ENCODE measurements at places on chromosomes 3 and 15.

- DNase-seq = no peak
Measured at GRCh38 chr15:58639002-58639756, 110.3 kb downstream of the ADAM10 start.

DNA sequence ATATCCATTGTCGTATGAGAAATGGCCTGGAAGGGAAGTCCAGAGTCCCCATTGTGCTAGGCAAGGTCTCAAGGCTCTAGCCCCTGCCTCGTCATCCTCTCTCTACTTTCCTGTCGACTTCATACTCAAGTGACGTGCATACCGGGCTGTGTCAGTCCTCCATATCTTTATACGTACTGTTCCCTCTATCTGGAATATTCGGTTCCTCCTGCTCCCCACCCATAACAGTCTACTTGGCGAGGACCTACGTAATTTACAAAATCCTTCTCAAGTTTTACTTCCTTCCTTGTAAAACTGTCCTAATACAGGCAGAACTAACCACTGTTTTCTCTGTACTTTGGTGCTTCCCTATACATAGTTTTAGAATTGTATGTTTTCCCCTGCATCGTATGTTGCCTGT, 2.2 kb upstream of the ALPK3 start:
- no peak for DNase-seq

DNA sequence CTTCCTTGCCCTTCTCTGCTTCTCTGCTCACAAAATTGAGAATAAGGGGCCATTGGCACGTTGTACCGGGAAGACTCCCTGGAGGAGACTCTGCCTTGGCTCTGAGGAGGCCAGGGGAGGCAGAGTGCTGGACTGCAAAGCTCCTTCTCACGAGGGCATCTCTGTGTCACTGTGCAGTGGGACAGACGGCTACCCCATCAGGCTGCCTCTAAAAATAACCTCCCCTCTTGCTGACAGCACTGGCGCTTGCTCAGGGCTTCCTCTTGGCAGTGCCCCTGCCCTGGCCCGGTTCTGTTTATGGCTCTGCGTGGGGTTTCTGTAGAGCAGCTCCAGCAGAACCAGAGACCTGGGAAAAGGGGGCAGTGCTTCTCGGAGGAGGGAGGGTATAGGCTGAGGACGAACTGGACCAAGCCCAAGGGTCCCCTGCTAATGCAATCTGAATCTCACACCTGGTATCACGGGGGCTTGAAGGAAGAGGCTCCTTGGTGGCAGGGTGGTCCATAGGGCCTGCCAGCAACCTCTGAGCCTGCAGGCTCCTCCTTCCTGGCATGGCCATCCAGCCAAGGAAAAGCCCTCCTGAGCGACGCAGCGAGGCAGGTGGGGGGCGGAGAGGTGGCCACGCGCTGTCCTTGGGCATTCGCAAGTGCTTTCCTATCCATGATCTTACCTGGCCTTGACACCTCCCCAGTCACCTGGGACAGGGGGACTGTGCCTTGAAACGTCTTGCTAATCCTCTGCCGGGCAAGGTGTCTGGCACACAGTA, 63.3 kb upstream of the TLE3 start:
- DNase-seq = no peak

DNA sequence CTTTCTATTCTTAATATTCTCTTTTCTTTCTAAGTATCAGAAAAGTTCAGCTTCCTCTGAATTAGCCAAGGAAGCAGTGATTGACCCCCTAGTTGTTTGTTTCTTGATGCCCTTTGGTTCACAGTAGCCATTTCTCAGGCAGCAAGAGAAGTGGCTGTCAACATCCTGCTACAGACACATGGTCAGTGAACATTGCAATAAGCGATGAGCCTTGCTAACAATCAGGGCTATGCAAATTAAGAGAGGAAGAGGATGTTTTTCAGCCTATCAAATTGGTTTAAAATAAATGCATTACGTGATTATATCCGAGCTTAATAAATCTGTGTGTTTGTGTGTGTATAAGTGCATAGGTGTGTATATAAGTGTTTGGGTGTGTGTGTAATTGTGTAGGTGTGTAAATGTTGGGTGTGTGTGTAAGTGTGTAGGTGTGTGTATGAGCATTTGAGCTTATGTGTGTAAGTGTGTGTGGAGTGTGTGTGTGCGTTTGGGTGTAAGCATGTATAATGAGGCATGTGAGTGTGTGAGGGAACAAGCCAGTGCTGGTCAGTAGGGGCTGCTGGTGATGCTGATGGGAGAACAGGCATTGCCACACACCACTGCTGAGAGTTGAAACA, 78.1 kb upstream of the XCR1 start:
- DNase-seq = no peak

GRCh38 chr3:140927279-140928069, 14.2 kb upstream of the SLC25A36 start:
- no peak for DNase-seq

DNA sequence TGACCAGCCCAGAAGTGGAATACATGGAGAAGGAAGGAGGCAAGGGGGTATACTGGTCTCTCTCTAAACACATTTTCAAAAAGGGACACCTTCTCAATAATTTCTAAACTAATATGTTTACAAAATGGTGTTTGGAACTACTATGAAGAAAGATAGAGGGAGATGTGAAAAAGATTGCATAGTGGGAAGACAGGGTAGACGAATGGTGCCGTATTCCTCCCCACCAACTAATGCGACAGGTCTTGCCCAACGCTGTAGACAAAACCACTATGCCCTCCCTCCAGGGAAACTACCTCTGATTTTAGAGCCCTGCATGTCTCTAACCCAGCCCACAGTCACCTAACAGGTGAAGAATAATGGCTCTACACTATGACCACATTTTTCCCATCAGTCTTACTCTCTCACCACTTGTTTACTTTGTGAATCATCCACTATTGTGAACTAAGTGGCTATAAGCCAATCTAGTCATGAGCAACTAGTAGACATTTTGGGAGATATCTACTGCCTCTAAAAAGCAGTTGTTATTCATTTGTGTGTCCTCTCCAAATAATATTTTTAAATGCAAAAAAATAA, 108.2 kb upstream of the UBE2E2 start:
- DNase-seq = no peak

- peak; percentile 68 for DNase-seq
Measured at GRCh38 chr3:82133070-82133606, 371.7 kb upstream of the GBE1 start.

DNA sequence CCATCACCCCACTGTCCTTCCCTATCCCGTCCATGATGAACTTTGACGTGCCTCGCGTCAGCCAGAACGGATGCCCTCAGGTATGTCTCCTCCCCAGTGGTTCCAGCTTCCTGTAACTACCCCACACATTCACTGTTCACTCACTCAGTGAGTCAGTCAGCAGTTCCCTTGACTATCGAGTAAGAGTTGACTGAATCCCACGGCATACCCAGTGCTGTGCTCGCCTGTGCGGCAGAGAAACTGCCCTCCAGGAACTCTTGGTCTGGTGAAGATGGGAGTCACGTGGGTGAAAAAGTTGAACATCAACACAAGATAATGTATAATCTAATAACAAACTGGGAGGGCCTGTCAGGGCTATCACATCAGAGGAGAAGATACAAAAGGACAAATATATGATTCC, 36.7 kb downstream of the CCDC33 start:
- DNase-seq = no peak

DNA sequence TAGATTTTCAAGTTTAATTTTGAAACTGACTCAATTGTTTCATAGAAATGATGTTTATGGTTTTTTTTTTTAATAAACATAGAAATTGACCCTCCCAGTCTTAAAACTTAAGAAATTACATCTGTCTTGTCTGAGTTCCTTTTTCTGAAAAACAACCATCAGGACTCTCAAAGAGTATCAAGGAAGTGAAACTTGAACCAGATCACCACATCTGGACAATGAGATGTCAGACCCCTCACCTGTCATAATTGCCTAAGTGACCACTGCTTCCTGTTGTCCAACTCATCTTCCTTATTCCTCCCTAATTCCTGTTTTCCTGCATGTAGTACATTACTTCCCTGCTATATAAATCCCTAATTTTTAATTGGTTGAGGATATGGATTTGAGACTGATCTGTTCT, 441.5 kb upstream of the ARHGEF26 start:
- no peak for DNase-seq

- DNase-seq = peak; percentile 37
Measured at GRCh38 chr3:150495563-150496168, 50.6 kb downstream of the SERP1 start.
